Uterus (tissue), 4 donors: ENCODE measurements at places on chromosomes 7 and 10. TPM values are rescaled to one million over a fixed set of nuclear protein-coding genes. Genes with fewer than 3 reads are reported as not detected.

Gene ADCY1
- 4.1 TPM for total RNA-seq

Gene SAMD9L
- 30.0 TPM for total RNA-seq

Gene DNAJC1
- 45.0 TPM for total RNA-seq

Gene CRTAC1
- 0.26 TPM for total RNA-seq

Gene GPER1
- total RNA-seq = 7.6 TPM

Gene WAC
- total RNA-seq = 54.4 TPM

Gene TSPAN33
- 7.0 TPM for total RNA-seq

GRCh38 chr10:62972103-62972502 is 155.9 kb upstream of the EGR2 start:
- no peaks in the 10 kb centered on the region for H3K36me3 ChIP-seq
- no peaks in the 10 kb centered on the region for H3K27me3 ChIP-seq
- no peak overlapping the region for H3K4me3 ChIP-seq
- DNase-seq = no peak

GRCh38 chr7:27193335-27194001 is 6.4 kb downstream of the HOXA13 start:
- H3K27me3 ChIP-seq = peaks cover 16% of the 10 kb centered on the region
- H3K36me3 ChIP-seq = no peaks in the 10 kb centered on the region
- peak overlapping the region; percentile 55 for H3K4me3 ChIP-seq
- peaks cover 4% of the 10 kb centered on the region for H3K4me1 ChIP-seq
- peak overlapping the region; percentile 94 for H3K27ac ChIP-seq

DNA sequence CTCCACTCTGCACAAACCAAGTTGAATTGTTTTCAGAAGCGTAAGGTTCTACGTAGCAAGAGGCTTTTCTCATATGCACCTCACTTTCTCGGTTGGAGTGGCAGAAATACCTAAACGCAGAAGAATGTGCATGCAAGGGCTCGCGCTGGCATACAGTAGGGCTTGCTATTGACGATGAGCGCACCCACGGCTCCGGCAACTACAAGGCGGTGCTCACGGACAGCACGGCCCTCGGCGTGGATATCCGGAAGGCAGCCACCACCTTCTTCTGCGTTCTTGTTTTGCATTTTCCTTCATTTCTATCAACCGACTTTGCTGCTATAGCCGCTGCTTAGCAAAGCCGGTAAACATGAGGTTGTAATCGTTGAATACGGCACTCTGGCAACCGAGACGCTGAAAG is 51.1 kb upstream of the UBE3C start:
- H3K27me3 ChIP-seq = no peaks in the 10 kb centered on the region

- no peaks in the 10 kb centered on the region for H3K4me1 ChIP-seq
- no peaks in the 10 kb centered on the region for H3K27me3 ChIP-seq
- no peak overlapping the region for H3K27ac ChIP-seq
- DNase-seq = no peak
Observed at GRCh38 chr7:132548489-132549078, 27.7 kb downstream of the PLXNA4 start.

GRCh38 chr7:78765943-78766729 is 687.3 kb downstream of the MAGI2 start:
- no peaks in the 10 kb centered on the region for H3K36me3 ChIP-seq
- H3K4me1 ChIP-seq = no peaks in the 10 kb centered on the region
- no peaks in the 10 kb centered on the region for H3K27me3 ChIP-seq
- no peak overlapping the region for H3K27ac ChIP-seq

DNA sequence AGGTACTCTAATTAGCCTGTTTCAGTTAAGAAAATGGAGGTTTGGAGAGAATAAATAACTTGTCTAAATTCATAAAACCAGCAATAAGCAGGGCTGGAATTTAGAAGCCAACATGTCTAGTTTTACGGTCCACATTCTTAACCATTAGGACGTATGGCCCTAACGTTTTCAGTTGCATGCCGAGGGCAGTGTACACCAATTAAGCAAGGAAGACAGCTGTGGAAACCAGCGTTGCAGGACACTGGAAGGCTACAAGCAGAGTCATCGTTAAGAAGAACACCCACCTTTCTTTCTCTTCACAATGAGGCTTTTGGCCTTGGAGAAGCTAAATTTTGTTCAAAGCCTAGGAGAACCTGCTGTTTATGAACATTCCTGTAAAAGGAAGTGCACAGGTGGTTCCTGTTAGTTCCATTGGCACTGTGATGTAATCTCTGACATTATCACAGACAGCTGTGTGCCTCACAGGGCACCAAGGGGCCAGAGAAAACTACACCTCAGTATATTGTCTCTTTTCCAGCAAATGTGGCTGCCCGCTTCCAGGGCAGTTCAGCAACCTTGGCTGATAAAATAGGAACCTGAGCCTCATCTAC is 21.0 kb downstream of the MPP7 start:
- no peaks in the 10 kb centered on the region for H3K36me3 ChIP-seq
- no peaks in the 10 kb centered on the region for H3K27me3 ChIP-seq
- no peak overlapping the region for H3K27ac ChIP-seq
- no peaks in the 10 kb centered on the region for H3K4me1 ChIP-seq

DNA sequence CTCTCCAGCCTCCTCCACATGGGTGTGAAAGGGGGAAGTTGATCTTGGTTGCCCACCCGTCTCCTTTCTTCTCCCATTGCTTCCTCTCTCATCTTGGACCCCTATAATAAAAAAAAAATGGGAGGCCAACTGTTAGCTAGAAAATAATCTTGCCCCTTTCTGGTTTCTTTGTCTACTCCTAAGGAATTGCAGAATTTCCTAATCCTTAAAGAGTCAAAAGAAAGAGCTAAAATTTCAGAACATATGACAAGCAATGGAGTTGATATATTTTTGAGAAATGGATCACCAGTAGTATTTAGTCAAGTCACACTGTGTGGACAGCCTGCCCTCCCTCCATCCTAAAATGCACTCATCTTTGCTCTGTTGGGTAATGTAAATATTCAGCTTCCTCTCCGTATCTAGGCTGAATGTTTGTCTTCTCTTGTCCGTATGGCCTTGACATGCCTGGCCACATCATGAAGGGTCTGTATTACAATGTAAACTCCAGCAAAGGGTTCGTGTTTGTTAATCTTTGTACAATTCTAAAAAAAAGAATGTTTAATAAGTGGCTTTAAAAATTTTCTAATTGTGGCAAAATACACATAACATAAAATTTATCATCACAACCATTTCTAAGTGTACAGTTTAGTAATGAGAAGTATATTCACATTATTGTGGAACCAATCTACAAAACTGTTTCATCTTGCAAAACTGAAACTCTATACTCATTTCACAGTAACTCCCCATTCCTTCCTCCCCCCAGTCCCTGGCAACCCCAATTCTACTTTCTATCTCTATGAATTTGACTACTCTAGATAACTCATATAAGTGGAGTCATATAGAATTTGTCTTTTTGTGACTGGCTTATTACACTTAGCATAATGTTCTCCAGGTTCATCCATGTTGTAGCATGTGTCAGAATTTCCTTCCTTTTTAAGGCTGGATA is 71.5 kb downstream of the ZNF92 start:
- no peak overlapping the region for H3K4me3 ChIP-seq
- no peak overlapping the region for H3K27ac ChIP-seq
- no peaks in the 10 kb centered on the region for H3K4me1 ChIP-seq

DNA sequence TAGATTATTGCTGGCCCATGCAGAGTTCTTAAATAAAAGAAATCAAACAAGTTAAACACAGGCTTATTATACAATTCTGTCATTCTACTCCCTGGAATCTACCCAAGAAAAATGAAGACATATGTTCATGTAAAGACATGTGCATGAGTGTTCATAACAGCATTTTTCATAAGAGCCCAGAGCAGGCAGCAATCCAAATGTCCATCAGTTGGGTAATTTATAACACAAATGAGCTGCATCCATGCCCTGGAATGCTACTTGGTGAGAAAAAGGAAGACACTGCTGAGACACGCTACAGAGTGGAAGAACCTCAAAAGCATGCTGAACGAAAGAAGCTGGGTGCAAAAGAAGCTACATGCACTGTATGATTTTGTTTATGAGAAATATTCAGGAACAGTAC is 342.6 kb downstream of the TCERG1L start:
- no peaks in the 10 kb centered on the region for H3K4me1 ChIP-seq
- DNase-seq = no peak
- no peak overlapping the region for H3K4me3 ChIP-seq
- H3K36me3 ChIP-seq = no peaks in the 10 kb centered on the region

DNA sequence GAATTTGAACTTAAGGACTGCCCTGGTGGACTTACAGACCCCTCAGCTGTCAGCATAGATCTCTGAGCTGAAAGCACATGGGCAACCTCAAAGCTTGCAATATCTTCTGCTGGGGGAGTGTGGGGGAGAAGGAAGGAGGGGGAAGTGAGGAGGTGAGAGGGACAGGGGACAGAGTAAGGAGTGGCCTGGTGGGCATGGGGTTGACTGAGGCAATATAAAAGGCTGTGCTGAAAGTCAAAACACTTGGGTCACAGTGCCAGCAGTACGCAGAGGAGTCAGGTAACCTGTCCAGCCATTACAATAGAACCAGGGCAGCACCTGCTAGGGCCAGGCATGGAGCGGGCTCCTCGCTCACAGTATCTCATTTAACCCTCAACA is 43.2 kb downstream of the PPP1R3C start:
- H3K27me3 ChIP-seq = no peaks in the 10 kb centered on the region
- H3K27ac ChIP-seq = peak overlapping the region; percentile 91
- H3K4me1 ChIP-seq = peaks cover 34% of the 10 kb centered on the region
- DNase-seq = no peak

DNA sequence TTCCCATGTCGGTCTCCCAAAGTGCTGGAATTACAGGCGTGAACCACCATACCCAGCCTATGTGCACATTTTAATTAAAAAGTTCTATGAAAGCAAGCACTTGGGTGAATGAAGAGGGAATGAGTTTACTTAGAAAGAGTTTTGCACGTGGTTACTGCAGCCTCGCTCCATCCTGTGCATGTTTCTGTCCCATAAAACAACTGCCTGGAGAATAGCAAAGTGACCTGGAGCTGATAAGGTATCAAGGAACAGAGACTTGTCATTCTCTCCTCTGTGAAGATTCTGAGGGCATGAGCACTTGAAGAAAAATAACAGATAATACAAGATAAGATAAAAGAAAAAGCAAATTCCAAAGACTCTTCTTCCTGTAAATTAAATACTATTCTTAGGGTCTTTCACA is 112.2 kb upstream of the JCAD start:
- no peaks in the 10 kb centered on the region for H3K36me3 ChIP-seq
- no peaks in the 10 kb centered on the region for H3K4me1 ChIP-seq
- H3K27me3 ChIP-seq = no peaks in the 10 kb centered on the region
- no peak for DNase-seq

DNA sequence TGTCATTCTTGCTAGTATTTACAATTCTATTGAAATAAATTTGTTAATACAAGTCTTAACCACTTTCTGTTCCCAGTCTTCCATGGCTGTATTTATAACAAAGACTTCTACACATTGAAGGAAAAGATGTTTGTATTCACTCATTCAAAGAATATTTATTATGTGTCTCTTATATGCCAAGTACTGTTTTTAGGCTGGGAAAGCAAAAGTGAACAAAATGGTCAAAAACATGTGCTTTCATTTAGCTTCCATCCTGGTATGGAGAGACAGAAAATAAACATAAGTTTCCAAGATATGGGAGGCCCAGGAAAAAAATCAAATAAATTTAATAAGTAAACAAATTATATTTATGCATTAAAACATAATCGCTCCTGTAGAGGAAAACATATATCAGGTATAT is 22.9 kb downstream of the CPED1 start:
- DNase-seq = no peak
- H3K27ac ChIP-seq = no peak overlapping the region
- H3K4me1 ChIP-seq = no peaks in the 10 kb centered on the region
- no peaks in the 10 kb centered on the region for H3K27me3 ChIP-seq

DNA sequence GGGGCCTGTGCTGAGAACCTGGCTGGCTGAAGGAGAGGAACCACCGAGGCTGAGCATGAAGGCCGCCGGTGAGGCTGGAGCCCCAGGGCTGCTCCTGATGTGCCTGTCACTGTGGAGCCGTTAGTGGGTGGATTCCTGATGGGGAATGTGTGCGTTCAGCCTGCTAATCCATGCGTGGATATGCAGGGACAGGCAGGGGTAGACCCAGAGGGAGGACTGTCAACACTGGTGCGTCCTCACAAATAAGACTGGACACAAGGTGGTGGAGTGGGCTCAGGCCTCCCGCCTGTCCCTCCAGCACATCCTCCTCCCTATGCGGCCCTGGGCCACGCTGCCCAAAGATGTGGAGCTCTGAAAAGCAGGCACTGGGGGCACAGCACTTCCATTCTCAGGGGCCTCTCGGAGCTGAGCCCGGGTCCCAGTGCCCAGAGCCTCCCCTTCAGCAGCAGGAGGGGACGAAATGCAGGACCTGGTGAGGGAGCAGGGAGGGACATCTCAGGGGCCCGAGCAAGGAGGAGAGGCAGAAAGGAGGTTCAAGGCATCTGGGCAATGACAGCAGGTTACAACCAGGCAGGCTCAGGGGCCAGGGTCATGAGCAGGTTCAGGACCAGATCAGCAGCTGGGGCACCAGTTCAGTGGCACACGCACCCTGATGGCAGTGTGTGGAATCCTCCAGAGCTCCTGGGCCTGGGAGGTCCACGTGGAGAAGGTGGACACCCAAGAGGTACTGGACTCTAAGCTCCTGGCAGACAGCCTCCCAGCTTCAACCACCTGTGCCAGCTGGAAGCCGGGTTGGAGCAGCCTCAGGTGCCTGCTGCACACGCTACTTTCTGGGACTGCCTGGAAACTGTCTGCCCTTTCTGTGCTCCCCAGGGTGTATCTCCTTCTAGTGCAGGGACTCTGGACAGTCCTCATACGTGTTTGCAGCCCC is 33.5 kb upstream of the ANTXRL start:
- H3K27me3 ChIP-seq = no peaks in the 10 kb centered on the region
- no peak overlapping the region for H3K4me3 ChIP-seq
- H3K4me1 ChIP-seq = no peaks in the 10 kb centered on the region
- no peak overlapping the region for H3K27ac ChIP-seq
- no peak for DNase-seq
- H3K36me3 ChIP-seq = no peaks in the 10 kb centered on the region

DNA sequence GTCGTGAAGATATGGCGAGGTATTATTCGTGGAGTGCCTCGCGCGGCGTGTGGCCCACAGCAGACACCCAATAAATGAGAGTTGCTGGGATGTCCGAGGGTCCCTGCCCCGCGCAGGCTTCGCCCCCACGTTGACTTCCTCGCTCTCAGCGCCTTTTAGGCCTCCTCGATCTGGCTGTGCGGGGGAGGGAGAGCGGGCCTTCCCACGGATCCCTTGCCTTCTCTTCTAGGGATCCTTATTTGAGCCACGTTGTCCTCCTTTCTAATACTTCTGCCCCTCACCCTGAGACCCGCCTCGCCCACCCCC is 660 bp downstream of the VCL start:
- H3K4me3 ChIP-seq = peak overlapping the region; percentile 96
- peak overlapping the region; percentile 97 for H3K27ac ChIP-seq
- H3K27me3 ChIP-seq = no peaks in the 10 kb centered on the region

GRCh38 chr10:130571674-130572073 is 435.5 kb downstream of the GLRX3 start:
- no peak overlapping the region for H3K4me3 ChIP-seq
- no peaks in the 10 kb centered on the region for H3K4me1 ChIP-seq
- H3K27me3 ChIP-seq = no peaks in the 10 kb centered on the region
- DNase-seq = no peak

GRCh38 chr10:60497364-60497763 is 107.7 kb upstream of the ANK3 start:
- H3K27me3 ChIP-seq = no peaks in the 10 kb centered on the region
- H3K27ac ChIP-seq = no peak overlapping the region
- no peaks in the 10 kb centered on the region for H3K36me3 ChIP-seq
- no peak for DNase-seq
